NCI-H774 (cell line): ENCODE measurements at places on chromosomes 12 and 14.

DNA sequence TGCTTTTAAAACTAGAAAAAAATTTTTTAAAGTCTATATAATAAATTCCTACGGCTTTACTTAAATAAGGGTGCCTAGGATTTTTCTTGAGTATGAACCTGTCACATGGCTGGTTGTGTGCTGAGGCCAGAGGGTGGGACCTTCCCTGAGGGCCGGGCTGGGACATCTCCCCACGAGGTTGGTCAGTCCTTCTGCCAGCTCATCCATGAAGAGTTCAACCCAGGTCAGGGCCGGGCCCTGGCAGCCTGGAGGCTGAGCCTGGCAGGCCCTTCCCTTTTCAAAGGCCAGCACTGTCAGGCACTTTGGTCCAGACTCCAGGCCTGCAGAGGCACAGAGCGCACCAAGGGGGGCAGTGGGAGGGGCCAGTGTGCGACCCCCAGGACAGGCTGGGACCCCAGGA is 31.7 kb downstream of the TNFAIP2 start:
- no peak for DNase-seq

- no peak for DNase-seq
These were observed 90.1 kb upstream of the FLRT2 start for GRCh38 chr14:85439696-85440328.

GRCh38 chr14:89465876-89466275 is 48.8 kb upstream of the FOXN3 start:
- no peak for DNase-seq

GRCh38 chr14:23071244-23071920 is 14.1 kb upstream of the CDH24 start:
- DNase-seq = no peak

GRCh38 chr14:63725786-63726460 is 1.9 kb downstream of the SGPP1 start:
- no peak for DNase-seq

DNA sequence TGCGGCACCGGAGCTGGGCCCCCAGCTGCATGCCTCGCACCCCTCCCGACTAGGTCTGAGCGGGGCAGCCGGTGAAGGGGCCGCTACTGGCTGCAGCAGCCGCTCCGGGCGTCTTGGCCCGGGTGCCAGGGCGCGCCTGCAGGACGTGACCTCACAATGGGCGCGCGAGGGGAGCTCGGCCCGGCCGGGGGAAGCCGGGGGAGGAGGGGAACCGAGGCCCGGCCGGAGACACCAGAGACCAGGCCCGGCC is 353 bp downstream of the BAG5 start:
- peak; percentile 63 for DNase-seq
